Spinal cord (tissue), 10 donors: ENCODE measurements at places on chromosomes 2 and 18.

GRCh38 chr2:167237478-167237877 is 349.2 kb downstream of the XIRP2 start:
- no peak for DNase-seq

DNA sequence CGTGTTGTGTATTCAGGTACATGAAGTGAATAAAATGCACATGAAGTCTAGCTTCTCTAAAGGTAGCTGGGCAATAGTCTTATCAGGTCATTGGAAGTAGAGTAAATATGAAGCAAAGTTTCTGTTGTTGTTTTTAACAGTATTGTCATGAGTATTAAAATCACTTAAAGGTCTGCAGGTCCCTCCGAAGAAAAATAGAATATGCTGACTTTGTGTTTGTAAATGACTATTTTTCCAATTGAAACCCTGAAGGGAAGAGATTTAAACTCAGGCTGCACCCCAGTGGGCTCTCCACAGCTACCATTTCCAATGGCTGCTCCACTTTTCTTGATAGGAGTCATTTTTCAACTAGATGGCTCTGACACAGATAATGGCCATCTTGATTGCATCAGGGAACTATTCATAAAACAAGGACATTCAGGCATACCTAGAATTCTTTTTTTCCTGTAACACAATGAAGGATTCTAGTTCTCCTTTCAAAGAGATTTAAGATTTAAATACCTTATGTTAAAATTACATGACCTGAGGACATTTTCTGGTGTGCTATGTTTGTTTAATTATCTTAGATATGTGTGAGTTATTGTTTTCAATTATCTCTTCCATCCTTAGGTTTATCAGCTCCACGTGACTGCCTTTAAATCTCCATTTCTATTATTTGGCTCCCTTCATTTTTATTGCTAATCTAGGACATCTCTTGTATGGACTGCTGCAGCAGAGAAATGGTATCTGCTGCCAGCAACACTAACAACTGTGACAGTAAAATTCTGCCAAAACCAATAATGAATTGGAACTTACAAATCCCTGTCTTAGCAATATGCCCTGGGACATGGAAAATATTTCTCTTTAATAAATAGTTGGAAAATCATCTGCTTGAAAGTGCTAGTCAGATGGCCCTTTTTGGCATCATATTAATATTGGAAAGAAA is 149.2 kb upstream of the NOSTRIN start:
- DNase-seq = no peak

DNA sequence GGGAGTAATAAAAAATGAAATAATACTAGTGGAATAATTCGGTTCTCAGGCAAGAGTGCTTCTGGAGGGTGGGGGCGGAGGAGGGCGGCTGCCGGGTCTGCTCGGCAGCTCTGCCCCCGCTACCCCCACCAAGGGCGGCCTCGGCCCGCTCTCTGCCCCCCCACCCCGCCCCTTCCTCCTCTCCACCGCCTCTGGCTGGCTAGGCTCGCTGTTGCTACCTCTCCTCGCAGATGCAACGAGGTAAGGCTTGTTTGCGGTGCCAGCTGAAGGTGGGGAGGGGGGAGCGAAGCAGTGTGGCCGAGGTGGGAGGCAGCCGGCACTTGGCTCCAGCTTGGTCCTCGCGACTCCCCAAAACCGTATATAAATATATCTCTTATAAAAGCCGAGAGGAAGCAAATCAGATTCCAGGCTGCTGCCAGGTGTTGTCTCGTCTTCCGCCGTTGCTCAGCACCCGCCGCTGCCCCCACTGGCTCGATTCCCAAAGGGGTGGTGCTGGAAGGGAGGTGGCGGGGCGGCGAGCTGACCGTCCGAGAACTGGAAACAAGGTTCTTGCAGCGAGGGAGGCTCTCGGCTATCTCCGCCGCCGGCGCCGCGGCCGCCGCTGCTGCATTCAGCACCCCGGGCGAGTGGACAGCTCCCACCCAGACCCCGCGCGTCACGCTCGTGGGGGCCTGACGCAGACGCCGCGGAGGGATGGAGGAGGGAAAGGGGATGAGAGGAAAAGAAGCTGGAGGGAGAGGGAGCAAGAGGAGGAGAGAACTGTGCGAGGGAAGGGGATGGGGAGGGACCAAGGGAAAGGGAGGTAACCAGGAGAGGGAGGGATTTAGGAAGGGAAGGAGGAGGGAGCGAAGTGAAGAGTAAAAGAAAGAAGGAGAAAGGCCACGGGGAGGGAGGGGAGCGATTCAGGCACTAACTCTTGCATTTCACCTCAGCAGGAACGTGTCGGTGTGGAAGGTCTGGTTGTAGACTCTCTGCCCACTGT is at the start of gene MARCHF4:
TSS of gene MARCHF4 (minus strand) at position 763 of the 982 bp plus-strand sequence. CDS start 2,223 bp downstream, outside the sequence.
- DNase-seq = peak; percentile 67

GRCh38 chr2:8615252-8615575 is 66.6 kb upstream of the ID2 start:
- DNase-seq = no peak

- no peak for DNase-seq
Observed at GRCh38 chr18:49691177-49691608, 122.1 kb downstream of the ACAA2 start.

DNA sequence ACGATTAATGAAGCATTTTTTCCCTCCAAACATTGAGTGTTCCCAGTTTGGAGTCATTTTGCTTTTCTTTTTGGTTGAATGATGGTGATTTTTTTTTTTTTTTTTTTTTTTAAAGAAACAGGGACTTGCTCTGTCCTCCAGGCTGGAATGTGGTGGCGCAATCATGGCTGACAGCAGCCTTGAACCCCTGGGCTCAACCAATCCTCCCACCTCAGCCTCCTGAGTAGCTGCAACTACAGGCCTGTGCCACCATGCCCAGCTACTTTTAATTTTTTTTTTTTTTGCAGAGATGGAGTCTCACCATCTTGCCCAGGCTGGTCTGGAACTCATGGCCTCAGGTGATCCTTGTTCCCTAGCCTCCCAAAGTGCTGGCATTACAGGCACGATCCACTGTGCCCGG is 46.2 kb downstream of the IMPA2 start:
- no peak for DNase-seq

DNA sequence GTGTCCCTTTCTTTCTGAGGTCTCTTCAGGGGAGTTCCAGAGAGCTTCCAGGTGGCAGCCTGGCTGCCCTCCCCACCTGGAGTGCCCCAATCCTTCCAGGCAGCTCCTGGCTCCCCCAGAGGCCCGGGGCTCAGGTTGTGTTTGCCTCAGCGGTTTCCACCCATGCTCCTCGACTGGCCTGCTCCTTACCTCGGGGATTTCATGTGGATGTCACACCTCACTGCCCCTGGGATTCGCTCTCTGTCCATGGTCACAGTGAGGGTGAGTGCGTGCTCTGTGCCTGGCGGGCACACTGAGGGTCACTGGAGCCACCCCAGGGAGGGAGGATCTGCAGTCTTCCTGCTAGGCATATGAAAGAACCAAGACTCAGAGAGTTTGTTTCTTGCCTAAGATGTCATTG is 2.1 kb upstream of the TOGARAM2 start:
- no peak for DNase-seq

GRCh38 chr18:63000839-63001238 is 285.5 kb downstream of the PHLPP1 start:
- DNase-seq = no peak

DNA sequence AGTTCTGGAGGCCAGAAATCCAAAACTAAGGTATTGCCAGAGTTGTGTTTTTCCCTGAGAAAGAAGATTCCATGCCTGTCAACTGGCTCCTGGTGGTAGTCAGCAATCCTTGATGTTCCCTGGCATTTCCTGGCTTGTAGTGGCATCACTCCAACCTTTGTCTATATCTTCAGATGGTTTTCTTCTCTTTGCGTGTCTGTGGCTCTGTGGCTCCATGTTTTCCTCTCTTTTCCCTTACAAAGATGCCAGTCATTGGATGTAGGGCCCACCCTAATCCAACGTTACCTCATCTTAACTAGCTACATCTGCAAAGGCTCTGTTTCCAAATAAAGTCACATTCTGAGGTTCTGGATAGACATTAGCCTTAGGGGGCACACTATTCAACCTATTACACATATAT is 41.8 kb downstream of the SLC14A1 start:
- no peak for DNase-seq

DNA sequence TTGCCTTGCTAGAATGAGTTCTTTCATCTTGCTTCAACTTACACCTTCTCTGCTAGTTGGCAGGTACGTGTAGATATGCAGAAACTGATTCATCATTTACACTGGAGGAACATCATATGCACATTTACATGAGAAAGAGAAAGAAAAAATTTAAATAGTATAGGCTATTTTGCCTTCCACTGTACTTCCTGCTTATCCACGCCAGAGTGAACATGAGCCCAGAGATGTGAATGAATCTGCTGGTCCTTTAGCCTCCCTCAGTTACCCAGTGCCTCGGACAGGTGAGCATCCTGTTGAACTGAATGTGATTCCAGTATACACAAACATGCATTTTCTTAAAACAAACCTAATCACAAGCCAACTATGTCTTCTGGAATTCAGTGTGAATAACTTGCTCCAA is 83.6 kb downstream of the SESTD1 start:
- DNase-seq = no peak

GRCh38 chr2:194603429-194603828 is 1053.6 kb upstream of the SLC39A10 start:
- DNase-seq = no peak

DNA sequence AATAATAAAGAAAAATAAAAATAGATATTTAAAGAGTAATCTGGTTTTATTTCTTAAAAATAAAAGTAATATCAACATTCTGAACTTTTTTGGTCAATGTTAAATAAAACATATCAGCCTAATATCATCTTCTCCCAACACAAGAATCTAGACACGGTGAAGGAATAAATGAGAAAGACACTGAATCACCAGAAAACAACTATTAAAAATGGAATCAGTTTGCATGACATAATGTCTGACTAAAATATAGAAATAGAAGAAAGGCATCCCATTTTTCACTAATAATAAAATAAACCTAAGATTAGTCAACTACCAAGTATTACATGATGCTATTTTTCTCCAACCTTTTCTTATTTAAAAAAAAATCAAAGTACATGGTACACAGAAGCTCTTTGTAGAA is 30.8 kb upstream of the TNFAIP6 start:
- no peak for DNase-seq

DNA sequence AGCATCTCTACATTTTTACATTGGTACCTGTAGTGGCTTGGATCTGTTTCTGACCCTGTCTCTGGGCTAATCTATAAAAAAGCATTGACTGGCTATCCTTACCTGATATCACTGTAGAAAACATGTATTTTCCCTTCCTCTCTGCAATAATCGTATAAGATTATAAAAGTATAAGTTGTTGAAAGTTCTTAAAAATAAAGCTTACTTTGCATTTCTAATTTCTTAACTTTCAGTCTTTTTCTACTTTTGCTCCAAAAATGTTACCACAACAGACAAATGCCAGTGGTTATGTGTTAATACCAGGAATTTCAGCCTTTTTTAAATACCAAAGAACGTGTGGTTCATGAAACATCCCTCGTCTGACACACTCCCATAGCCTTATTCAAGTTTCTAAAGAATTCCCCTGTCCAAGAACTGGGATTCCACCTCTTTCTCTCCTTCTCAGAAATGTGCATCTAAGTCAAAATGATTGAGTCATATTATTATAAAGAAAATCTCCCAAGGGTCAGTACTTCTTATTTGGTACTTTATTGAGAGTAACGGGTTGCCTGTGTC is 28.5 kb upstream of the ACKR3 start:
- no peak for DNase-seq

- no peak for DNase-seq
Observed at GRCh38 chr2:145724311-145724898, 1204.5 kb upstream of the ZEB2 start.

GRCh38 chr2:219782737-219783348 is 155.4 kb downstream of the SLC4A3 start:
- DNase-seq = no peak

DNA sequence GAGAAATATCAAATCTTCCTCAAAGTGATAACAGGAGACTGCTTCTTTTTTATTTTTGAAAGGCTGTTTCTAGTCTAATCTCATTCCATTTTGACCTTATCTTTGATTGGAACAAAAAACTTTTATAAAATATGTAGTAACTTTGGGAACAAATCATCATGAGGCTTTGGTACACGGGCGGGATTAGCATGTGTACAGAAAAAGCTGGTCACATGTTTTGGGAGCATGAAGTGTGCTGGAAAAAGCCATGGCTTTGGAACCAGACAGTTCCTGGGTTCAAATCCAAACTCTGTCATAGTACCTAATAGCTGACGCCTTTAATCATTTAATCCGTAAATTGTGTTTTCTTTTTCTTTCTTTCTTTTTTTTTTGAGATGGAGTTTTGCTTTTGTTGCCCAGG is 78.2 kb downstream of the RFTN2 start:
- DNase-seq = no peak

GRCh38 chr2:67991456-67991855 is 71.3 kb downstream of the C1D start:
- no peak for DNase-seq

DNA sequence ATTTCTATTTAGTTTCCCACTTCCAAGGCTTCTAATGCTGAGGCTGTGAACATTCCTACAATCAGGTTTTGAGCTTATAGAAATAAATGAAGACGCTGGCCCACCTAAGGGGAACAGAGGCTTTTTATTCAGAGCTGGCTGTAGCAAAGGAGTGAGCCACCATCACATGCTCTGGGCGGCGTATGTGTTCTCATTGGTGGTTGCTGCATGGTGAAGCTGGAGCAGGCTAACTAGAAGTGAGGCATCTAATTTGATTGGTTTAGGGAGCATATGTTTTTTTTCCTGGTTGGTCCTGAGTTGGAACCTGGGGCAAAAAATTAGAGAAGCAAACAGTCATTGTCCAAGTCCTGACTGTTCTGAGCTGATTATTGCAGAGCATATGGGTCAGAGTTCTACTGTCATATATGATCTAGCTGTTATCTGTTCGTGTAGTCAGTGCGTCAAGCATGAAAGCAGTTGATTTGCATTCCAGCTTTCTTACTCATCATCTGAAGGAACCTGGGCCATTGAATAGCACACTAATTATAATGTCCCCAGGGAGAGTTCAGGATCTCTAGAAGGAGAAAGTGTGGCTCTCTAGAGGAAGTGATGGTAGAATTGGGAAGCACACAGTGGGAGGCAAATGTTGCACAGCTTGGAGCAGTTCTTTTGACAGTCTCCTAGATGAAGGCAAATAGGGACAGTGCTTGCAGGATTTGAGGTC is 279.6 kb downstream of the PARD3B start:
- DNase-seq = no peak

- DNase-seq = no peak
Observed at GRCh38 chr2:9781252-9781651, 62.0 kb upstream of the TAF1B start.

DNA sequence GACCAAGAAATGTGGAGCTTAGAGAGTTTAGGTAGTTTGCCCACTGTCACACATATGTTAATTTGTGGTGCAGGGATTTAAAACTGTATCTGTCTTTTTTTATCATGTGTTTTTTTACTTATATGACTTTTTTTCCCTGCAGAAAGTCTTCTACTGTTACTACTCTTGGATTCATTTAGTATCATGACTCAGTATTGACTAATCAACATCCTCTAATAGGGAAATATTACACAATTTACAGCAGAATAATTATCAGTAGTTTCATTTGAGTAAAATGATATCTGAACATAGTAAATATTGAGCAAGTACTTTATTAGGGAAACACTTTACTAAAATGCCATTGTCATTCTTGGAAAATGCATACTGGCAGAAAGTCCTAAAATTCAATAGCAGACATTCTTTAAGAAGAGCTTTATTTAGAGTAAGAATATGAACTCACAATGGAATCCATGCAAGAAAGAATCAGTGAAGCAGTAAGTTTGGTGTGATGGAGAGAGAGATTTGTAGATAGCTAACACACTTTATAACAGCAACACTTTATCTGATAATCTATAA is 425.9 kb upstream of the SLC8A1 start:
- no peak for DNase-seq
